ENCODE measurements at places on chromosomes 7 and 10. TPM values are rescaled to one million over a fixed set of nuclear protein-coding genes. Genes with fewer than 3 reads are reported as not detected.
A peak's percentile ranks its signal among the peaks of the same experiment; 100 is the strongest.

DNA sequence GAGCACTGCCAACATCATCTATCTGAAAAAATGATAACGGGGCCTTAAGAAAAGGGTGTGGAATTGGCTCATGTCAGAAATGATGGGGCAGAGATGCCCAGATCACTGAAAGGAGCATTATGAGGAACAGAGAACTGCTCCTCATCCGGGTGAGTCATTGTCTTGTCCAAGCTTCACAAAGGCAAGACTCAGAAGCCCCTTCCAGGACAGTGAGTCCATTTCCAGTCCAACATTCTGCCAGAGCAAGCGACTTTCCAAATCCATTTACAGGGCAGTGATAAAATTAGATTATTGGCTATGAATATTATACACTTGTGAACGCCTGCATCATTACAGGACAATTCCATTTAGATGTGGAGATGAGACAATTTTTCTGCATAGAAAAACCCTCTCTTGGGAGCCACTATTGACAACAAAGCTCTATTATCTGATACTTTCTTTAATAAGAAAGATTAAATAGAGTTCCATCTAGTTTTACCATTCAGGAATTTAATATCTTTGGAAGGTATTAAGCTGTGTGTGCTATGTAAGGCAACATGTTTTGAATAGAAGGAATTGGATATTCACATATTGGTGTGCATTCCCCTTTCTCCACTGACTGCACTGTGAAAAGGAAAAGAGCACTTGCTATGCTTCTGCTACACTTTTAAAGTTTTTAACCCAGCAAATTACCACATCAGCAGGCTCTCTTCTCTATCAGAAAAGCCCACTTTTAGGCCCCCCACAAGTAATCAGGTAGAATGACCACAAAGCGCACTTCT is 159.6 kb downstream of the NRP1 start:
- no peak overlapping the region for H3K4me3 ChIP-seq
- H3K4me1 ChIP-seq = no peaks in the 10 kb centered on the region
- no peak for DNase-seq
- H3K27me3 ChIP-seq = no peaks in the 10 kb centered on the region
- H3K27ac ChIP-seq = no peak overlapping the region
- H3K36me3 ChIP-seq = no peaks in the 10 kb centered on the region

DNA sequence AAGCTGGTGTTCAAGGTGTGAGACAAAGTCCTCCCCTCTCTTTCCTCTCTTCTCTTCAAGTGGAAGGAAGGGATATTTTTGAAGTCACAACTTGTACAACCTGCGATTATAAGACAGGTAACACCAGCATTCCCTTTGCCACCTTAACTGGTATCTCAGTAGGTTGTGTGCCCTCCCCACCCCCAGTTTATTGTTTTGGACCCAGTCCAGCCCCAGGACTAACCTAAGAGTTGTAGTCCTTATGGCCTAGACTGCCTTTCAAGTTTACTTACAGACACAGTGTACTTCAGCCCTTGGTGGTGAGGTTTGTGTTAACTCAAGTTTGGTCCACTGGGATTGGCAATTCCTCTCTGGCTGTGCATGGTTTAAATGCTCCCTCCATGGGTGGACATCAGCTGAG is 26.8 kb upstream of the CYP2C8 start:
- no peak for DNase-seq
- H3K4me1 ChIP-seq = no peaks in the 10 kb centered on the region
- H3K36me3 ChIP-seq = no peaks in the 10 kb centered on the region
- no peaks in the 10 kb centered on the region for H3K27me3 ChIP-seq

GRCh38 chr7:79403451-79403850 is 50.0 kb downstream of the MAGI2 start:
- H3K36me3 ChIP-seq = no peaks in the 10 kb centered on the region
- H3K27me3 ChIP-seq = no peaks in the 10 kb centered on the region
- no peak for DNase-seq
- no peak overlapping the region for H3K4me3 ChIP-seq
- no peak overlapping the region for H3K27ac ChIP-seq

DNA sequence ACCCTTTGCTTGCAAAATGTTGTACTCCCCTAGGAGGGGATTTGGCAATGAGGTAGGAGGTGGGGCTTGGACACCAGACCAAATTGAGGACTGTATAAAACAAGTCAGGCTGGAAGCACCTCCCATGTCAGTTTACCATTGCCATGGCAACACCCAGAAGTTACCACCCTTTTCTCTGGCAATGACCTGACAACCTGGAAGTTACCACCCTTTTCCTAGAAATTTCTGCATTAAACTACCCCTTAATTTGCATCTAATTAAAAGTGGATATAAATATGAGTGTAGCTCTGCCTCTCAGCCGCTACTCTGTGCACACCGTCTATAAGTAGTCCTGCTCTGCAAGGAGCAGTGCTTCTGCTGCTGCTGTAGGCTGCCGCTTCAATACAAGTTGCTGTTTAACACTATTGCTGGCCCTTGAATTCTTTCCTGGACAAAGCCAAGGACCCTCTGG is 7.8 kb upstream of the BLNK start:
- no peak overlapping the region for H3K4me3 ChIP-seq
- H3K27me3 ChIP-seq = no peaks in the 10 kb centered on the region
- no peak overlapping the region for H3K27ac ChIP-seq
- H3K36me3 ChIP-seq = no peaks in the 10 kb centered on the region
- H3K4me1 ChIP-seq = no peaks in the 10 kb centered on the region

GRCh38 chr10:25226775-25227682 is 52.2 kb downstream of the GPR158 start:
- no peaks in the 10 kb centered on the region for H3K36me3 ChIP-seq
- H3K27me3 ChIP-seq = no peaks in the 10 kb centered on the region
- H3K27ac ChIP-seq = no peak overlapping the region
- H3K4me3 ChIP-seq = no peak overlapping the region
- DNase-seq = peak; percentile 23

- H3K27me3 ChIP-seq = no peaks in the 10 kb centered on the region
- H3K27ac ChIP-seq = peak overlapping the region; percentile 91
- H3K36me3 ChIP-seq = no peaks in the 10 kb centered on the region
- H3K4me1 ChIP-seq = peaks cover 24% of the 10 kb centered on the region
These were observed 178.6 kb upstream of the BET1 start for GRCh38 chr7:94182721-94183120.

GRCh38 chr7:107387128-107387527 is 82.7 kb upstream of the GPR22 start:
- H3K27me3 ChIP-seq = no peaks in the 10 kb centered on the region
- H3K36me3 ChIP-seq = no peaks in the 10 kb centered on the region
- H3K4me3 ChIP-seq = no peak overlapping the region

DNA sequence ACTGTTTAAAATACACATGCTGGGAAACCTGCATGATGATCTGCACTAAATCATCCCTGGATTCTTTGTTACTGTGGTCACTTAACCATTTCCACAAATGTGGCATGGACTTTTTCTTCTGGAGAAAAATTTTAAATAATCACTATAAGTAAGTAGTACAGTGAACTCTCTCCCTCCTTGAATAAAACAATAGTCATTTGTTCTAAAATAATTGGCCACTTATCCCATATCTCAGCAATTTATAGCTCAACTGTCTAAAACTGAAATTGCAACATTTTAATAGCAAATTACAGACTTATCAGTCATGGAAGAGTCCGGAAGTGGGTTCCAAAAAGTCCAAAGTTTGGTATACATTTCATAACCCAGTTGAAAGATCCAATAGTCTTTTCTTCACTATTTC is 90.9 kb downstream of the MTERF1 start:
- no peak overlapping the region for H3K4me3 ChIP-seq
- H3K4me1 ChIP-seq = no peaks in the 10 kb centered on the region
- H3K36me3 ChIP-seq = no peaks in the 10 kb centered on the region

DNA sequence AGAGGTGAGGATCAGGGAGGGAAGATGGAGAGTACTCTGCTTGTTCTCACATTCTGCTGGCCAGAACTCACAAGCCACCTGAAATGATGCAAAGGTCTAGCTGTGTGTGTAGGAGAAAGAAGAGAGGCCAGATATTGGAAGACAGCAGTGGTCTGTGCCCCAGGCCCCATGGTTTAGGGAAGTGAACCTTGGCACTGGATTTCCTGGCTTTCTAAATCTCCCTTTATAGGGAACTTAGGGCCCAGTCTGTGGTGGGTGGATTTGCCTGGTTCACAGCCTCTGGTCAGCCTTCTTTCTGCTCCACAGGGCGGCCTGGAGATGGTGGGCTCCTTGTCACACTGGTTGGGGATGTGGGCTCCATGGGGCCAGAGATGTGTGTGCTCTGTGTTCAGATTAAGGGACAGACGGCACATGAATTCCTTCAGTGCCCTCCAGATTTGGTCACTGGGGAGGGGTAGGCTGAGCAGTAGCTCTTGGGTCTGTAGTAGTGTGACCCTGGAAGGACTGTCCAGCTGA is 9.5 kb upstream of the SH2D4B start:
- DNase-seq = no peak
- H3K27ac ChIP-seq = no peak overlapping the region
- no peaks in the 10 kb centered on the region for H3K4me1 ChIP-seq
- H3K27me3 ChIP-seq = no peaks in the 10 kb centered on the region
- H3K36me3 ChIP-seq = no peaks in the 10 kb centered on the region

- H3K36me3 ChIP-seq = peaks cover 12% of the 10 kb centered on the region
- H3K4me3 ChIP-seq = no peak overlapping the region
- DNase-seq = peak; percentile 10
- H3K27me3 ChIP-seq = no peaks in the 10 kb centered on the region
These were observed 20.7 kb downstream of the COX15 start for GRCh38 chr10:99711129-99711719.

GRCh38 chr7:88665892-88666514 is 93.5 kb upstream of the ZNF804B start:
- no peaks in the 10 kb centered on the region for H3K27me3 ChIP-seq
- H3K36me3 ChIP-seq = no peaks in the 10 kb centered on the region
- peaks cover 14% of the 10 kb centered on the region for H3K4me1 ChIP-seq

DNA sequence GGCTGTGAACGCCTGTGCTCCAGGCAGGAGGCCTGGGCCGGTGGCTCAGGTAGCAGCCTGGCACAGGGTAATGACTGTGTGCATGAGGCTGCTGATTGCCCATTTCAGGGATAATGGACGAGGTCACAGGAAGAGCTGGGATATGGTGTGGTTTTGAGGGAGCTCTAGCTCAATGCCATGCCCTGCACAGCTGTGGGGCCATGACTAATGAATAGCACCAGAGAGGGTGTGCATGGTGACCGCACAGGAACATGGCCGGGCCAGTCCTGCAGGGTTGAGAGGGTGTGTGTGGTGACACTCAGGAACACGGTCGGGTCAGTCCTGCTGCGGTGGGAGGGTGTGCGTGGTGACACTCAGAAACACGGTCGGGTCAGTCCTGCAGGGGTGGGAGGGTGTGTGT is 21.8 kb downstream of the NKX6-2 start:
- no peak overlapping the region for H3K27ac ChIP-seq
- no peak for DNase-seq
- no peaks in the 10 kb centered on the region for H3K27me3 ChIP-seq

- H3K4me1 ChIP-seq = peaks cover 11% of the 10 kb centered on the region
- no peaks in the 10 kb centered on the region for H3K36me3 ChIP-seq
- H3K27me3 ChIP-seq = no peaks in the 10 kb centered on the region
- H3K27ac ChIP-seq = no peak overlapping the region
These were observed 66.0 kb downstream of the HHEX start for GRCh38 chr10:92755725-92756124.

GRCh38 chr7:134778941-134779740 is at the start of gene CALD1:
CALD1 (plus strand) TSS chr7:134779634; CDS start chr7:134867734, 88,100 bp downstream.
- H3K36me3 ChIP-seq = no peaks in the 10 kb centered on the region
- peak within 1 kb of the TSS; percentile 60 for H3K27ac ChIP-seq
- no peaks in the 10 kb centered on the region for H3K27me3 ChIP-seq
- H3K4me1 ChIP-seq = peaks cover 33% of the 10 kb centered on the region
- peak within 1 kb of the TSS; percentile 56 for H3K4me3 ChIP-seq

DNA sequence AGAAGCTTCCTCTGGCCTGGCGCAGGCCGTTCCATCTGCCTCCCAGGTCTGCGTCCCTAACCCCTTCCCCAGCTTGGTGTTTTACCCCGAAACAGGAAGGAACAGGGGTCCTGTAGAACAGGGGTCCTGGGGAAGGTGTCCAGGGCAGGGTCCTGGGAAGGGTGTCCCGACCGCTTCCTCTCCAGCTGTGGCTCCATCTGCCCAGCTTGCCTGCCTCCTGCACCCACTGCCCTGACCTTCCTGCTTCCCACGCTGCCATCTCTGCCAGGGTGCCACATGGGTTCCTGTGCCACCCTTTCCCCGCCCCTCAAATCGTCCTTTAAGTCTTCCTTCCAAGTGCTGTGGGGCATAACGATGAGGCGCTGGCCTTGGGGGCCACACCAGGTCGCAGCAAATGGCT is 32.4 kb downstream of the WDR86 start:
- DNase-seq = no peak
- H3K4me3 ChIP-seq = no peak overlapping the region
- no peak overlapping the region for H3K27ac ChIP-seq
- H3K4me1 ChIP-seq = no peaks in the 10 kb centered on the region

DNA sequence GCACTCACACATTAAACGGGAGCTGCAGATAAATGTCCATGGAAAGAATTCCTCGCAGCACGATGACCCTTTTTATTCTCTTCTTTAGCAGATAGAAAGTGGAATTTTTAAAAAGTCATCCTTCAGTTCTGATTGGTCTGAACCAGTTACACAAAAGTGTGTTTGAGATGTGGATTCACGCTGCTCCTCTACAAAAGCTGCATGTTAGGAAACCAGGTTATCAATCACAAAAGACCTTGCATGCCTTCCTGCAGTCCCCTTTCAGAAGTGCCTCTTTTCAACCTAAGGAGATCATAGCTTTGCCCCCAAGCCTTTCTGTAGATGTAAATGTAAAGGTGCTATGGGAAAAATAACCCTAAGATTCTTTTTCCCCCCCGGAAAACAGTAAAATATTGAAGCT is 299.7 kb downstream of the PLXDC2 start:
- DNase-seq = no peak
- H3K4me1 ChIP-seq = no peaks in the 10 kb centered on the region
- H3K27me3 ChIP-seq = 0 out of 2 replicates have a peak, but pooled peaks cover 1% of the 10 kb centered on the region
- H3K4me3 ChIP-seq = no peak overlapping the region
- H3K36me3 ChIP-seq = no peaks in the 10 kb centered on the region

- no peak overlapping the region for H3K4me3 ChIP-seq
- no peaks in the 10 kb centered on the region for H3K27me3 ChIP-seq
- H3K36me3 ChIP-seq = no peaks in the 10 kb centered on the region
These were observed 85.5 kb upstream of the MKLN1 start for GRCh38 chr7:131242123-131242650.

DNA sequence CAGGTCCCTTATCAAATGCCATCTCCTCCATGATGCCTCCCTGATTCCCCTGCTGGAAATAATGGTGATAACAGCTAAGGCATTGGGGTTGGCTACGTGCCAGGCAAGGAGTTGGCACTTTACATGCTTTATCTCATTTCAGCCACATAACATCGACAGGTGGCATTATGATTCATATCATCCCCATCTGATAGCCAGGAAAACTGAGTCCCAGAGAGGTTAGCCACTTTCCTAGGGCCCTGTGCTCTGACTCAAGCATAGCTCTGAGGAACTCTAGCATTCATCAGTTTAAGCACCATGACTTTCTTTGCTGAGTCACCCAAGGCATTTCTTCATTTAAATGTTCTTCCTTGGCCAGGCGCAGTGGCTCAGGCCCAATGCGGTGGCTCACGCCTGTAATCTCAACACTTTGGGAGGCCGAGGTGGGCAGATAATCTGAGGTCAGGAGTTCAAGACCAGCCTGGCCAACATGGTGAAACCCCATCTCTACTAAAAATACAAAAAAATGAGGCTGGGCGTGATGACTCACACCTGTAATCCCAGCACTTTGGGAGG is 6.6 kb downstream of the LEP start:
- H3K4me1 ChIP-seq = 0 out of 2 replicates have a peak, but pooled peaks cover 4% of the 10 kb centered on the region
- DNase-seq = peak; percentile 71
- H3K27ac ChIP-seq = no peak overlapping the region
- no peak overlapping the region for H3K4me3 ChIP-seq
- no peaks in the 10 kb centered on the region for H3K27me3 ChIP-seq

ELN gene
- total RNA-seq = not detected

ERVW-1 gene
- not detected for total RNA-seq

BAIAP2L1 gene
- 89.4 TPM for total RNA-seq

PNLIPRP3 gene
- not detected for total RNA-seq

OR2A12 gene
- not detected for total RNA-seq

HYAL4 gene
- total RNA-seq = not detected

VAX1 gene
- not detected for total RNA-seq

CYP3A5 gene
- total RNA-seq = 3.2 TPM
